Germinal center (tissue), 1 donor: ENCODE measurements at places on chromosomes 4 and X.

- DNase-seq: no peak
Measured at GRCh38 chr4:30653291-30653690, 66.9 kb upstream of the PCDH7 start.

GRCh38 chr4:84258905-84259830, 239.9 kb downstream of the NKX6-1 start:
- DNase-seq: no peak

- no peak for DNase-seq
Measured at GRCh38 chr4:40978548-40978947, 228.8 kb downstream of the NSUN7 start.

- no peak for DNase-seq
Measured at GRCh38 chrX:130788786-130789581, 114.0 kb downstream of the ENOX2 start.
